ENCODE measurements at places on chromosomes 12 and 14.

DNA sequence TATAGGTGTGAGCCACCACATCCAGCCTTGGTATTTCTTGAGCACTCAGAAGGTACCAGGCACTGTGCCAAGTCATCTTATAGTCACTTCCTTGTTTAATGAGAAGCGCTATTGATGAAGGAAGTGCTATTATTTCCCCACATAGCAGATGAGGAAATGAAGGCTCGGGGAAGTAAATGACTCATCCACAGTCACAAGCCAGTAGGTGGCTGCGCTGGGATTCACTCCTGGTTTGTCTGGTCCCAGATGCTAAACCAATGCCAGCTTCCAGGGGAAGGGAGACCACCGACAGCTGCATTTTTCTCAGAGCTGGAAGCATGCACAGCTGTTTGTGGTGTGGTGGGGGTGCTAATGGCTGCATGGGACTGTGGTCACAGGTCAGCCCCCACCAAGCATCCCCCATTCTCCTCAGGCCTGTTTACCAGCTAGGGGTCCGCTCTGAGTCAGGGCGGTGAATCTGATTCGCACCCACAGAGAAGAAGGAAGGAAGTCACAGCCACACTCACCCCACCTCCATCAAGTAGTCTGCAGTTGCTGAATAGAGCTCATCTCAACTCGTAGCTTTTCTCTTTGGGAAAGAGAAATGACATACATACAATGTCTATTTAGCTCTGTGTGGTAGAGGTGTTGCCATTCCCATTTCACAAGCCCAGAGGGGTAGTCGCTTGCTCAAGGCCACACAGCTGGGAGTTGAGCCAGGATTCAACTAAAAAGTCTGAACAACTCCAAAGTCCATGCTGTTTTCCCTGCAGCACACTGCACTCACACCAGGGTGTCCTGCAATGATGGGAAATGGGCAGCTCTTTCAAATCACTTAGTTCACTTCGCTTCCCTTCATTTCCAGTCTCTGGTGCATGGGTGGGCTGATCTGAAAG lies 6.3 kb upstream of the LTBP2 start:
- DNase-seq: no peak

DNA sequence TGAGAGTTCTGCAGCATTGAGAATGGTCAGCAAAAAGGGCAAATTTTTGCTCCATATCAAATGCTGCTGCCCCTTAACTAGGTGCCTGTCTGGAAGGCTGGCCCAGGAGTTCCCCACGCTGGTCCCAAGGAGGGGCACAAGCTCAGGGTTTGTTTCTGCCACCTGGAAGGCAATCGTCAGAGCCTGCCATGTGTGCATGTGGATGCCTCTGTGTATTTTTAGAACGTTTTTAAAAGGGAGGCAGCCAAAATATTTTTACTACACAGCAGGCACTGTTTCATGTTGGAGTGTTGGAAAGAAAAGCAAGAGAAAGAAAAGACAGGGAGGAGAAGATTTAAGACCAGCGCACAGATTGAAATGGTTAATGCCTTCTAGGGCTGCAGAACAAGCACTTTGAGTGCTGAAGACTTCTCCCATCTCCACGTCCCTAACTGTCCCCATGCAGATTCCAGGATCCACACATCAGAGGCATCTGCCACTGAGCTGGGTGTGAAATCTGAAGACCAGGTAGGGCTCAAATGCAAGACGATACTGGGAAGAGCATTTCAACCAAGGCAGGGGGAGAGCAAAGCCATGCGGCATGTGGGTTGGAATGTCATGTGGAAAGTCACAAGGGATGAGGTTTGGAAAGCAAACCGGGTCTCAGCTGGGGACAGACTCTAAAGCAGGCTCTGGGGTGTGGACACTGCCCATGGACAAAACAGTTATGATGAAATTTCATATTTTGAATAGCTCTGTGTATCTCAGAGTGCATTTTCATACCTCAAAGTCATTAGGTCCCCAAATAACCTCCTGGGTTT lies 557.2 kb downstream of the BCL11B start:
- DNase-seq: no peak

- DNase-seq: no peak
Measured at GRCh38 chr12:112586148-112586783, 167.5 kb downstream of the PTPN11 start.

GRCh38 chr14:90805662-90806540 lies 10.3 kb downstream of the TTC7B start:
- DNase-seq: no peak

DNA sequence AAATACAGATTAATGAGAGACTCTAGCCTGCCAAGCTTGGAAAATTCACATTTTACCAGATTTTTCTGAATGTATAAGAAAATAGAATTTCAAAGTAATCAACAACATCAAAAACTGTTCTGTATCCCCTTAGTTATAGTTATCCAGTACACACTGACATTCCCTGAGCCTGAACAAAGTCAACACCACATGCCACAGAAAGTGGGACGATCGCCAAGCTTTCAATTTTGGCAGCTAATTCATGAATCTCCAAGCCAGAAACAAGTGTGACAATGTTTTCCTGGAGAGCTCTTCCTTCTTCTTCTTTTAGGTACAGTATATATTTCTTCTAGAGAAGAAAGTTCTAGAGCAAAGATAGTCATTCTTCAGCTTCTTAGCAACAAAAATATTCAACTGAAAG lies 290.2 kb downstream of the PRKD1 start:
- DNase-seq: no peak

DNA sequence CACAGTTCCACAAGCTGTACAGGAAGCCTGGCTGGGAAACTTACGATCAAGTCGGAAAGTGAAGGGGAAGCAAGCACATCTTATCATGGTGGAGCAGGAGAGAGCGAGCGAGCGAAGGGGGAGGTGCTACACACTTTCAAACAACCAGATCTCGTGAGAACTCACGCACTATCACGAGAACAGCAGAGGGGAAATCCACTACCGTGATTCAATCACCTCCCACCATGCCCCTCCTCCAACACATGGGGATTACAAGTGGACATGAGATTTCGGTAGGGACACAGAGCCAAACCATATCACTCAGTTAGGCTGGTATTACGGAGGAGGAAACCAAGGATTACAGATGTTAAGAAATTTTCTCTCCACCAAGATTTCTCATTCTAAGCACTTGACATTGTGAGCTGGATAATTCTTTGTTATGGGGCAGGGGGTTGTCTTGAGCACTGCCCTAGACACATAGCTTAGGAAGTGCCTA lies 262.0 kb upstream of the G2E3 start:
- DNase-seq: no peak

DNA sequence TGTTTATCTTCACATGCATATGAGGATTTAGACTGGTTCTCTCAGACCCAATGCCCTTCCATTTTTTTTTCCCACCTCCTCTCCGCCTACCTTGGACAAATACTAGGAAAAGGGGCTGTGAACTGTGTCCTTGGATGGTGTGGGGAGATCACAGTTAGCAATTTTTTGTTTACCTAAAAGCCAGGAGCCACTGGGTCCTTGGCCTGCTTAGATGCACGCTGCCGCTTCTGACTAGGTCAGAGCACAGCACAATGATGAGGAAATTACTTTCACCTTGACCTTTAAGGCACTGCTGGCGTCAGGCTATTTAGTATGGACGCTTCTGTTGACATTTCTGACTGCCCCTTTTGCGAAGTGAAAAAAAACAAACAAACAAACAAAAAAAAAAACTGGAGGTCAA lies 1.9 kb downstream of the CCDC38 start:
- DNase-seq: no peak

DNA sequence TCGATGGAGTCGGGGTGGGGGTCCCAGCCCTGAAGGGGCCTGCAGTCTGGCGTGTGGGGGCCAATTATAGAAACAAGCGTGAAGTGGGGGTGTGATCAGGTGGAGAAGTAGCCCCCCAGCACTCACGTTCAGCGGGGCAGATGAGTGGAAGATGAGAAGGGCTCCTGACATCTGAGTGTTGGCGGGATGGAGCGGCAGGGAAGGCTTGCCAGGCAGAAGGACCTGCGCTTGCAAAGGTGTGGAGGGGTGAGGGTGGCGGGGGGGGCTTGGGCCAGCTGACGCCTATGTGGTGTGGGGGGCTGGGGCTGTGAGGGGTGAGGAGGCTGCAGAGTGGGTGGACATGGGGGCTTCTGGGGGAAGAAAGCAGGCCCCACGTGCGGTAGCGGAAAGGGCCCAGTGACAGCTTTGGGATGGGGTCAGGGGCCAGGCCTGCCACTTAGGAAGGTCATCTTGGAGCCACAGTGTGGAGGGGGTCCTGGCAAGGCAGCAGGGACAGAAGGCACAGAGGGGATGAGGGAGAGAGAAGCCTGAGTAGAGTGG lies 22.2 kb upstream of the BEGAIN start:
- DNase-seq: peak; percentile 17

GRCh38 chr12:6638305-6638704 lies 2.5 kb upstream of the LPAR5 start:
- DNase-seq: no peak

- DNase-seq: no peak
Measured at GRCh38 chr12:34294137-34294536, 271.8 kb downstream of the ALG10 start.

DNA sequence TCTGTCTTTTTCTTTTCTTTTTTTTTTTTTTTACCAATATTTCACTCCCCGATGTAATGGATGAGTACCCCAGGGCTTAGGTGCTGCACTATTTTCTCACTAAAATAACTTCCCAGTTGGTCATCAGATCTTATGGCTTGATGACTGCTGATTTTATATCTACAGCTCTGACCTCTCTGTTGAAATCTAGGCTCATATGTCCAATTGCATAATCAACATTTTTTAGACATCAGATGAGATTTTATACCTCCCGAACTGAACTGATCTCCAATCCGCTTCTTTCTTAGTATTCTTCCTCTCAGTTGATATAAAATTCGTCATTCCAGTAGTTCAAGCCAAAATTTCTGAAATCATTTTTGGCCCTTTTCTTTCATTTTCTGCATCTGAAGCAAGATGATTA lies 1236.5 kb downstream of the SLC16A7 start:
- no peak for DNase-seq

- peak; percentile 14 for DNase-seq
Measured at GRCh38 chr14:101194373-101195308, 291.1 kb upstream of the RTL1 start.

- no peak for DNase-seq
Measured at GRCh38 chr14:103716899-103717411, 1.3 kb downstream of the ZFYVE21 start.

All from H9 (cell line).